Stimulated activated CD4-positive, alpha-beta T cell treated with anti-CD3 and anti-CD28 coated beads, Interleukin-2, amount 100 ng/mL, for 4 hours (primary cell): ENCODE measurements at places on chromosomes 11 and 22.

GRCh38 chr11:75389925-75390324, 9.4 kb upstream of the RPS3 start:
- DNase-seq, result no peak

GRCh38 chr11:8739309-8739793, 56.8 kb downstream of the RPL27A start:
- no peak for DNase-seq

DNA sequence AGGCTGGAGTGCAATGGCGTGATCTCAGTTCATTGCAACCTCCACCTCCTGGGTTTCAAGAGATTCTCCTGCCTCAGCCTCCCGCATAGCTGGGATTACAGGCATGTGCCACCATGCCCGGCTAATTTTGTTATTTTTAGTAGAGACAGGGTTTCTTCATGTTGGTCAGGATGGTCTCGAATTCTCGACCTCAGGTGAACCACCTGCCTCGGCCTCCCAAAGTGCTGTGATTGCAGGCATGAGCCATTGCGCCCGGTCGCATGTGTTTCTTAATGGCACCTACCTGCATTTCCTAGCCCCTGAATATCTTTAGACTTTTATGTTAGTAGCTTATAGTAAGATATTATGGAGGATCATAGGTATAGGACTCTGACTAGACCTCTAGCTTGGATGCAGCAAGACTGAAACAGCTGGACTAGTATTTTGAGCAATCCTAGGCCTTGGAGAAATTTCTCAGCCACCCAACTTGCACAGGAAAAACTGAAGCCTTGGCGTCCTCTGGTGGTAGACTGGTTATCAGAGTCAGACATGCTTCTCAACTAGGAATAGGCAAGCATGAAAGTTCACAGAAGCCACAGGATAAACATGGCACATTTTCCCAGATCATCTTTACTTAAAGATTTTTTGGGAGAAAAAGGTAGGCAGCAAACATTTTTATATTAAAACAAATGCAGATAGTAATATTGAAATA, 22.7 kb upstream of the C1QTNF4 start:
- DNase-seq, result no peak

GRCh38 chr22:39765661-39766060, 127.9 kb downstream of the ENTHD1 start:
- no peak for DNase-seq

- DNase-seq, result no peak
These were observed 1075.9 kb downstream of the BRD1 start for GRCh38 chr22:48751539-48752437.

- no peak for DNase-seq
These were observed 73.2 kb downstream of the KIAA1671 start for GRCh38 chr22:25025491-25026400.

DNA sequence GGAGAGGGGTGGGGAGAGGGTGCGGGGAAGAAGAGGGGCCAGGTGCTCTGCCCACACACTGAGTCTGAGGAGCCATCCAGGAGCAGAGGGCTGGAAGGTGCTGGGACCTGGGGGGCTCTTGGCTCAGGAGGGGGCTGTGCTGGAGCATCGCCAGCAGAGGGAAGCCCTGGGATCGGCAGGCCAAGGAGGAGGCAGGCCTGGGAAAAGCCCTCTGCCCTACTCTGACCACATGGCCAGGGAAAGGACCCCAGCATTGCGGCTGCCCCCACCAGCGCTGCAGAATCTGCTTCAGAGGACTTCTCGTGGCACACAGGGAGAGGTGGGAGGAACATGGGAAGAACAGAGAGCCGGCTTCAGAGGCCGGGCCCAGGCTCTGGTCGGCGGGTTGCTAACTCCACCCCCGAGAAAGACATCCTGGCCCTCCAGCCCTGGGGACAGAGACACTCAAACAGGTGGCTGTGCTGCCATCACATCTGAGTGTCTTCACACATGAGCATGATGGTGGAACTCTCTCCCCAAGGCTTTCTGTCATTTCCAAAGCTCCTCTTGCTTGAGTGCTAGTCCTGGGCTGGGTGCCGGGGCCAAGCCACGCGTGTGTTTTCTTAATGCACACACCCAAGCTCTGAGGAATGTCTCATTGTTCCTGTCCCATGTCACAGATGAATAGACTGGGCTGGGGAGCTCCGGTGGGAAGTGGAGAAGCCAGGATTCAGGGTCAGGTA, 1378.0 kb downstream of the BRD1 start:
- DNase-seq, result no peak

GRCh38 chr11:82606738-82607137, 126.9 kb downstream of the FAM181B start:
- DNase-seq, result no peak

DNA sequence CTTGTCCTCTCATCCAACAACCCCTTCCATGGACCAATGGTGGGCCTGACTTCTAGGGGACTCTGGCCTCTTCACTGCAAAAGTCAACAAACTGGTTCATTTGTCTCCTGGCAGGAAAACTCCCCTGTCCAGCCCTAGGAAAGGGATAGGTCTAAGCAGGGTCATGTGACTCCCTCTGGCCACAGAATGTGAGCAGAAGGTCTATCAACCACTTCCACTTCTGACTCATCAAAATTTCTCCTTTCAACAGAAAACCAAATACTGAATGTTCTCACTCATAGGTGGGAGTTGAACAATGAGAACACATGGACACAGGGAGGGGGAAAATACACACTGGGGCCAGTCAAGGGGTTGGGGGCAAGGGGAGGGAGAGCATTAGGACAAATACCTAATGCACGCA, 1.3 kb upstream of the ISX start:
- no peak for DNase-seq

GRCh38 chr22:43990044-43990443, 34.1 kb upstream of the PARVB start:
- no peak for DNase-seq

DNA sequence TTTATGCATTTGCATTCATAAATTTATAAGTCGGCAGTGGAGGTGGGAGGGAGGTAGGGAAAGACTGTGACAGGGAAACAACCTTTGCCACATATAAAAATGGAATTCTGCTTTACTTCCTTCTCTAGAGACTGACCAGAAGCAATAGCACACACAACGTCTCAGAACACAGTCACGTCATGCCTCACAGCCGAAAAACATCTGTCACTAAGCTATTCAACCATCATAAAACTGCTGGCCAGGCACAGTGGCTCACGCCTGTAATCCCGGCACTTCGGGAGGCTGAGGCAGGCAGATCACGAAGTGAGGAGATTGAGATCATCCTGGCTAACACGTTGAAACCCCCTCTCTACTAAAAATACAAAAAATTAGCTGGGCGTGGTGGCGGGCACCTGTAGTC, 101.0 kb upstream of the CHRM4 start:
- DNase-seq, result no peak

DNA sequence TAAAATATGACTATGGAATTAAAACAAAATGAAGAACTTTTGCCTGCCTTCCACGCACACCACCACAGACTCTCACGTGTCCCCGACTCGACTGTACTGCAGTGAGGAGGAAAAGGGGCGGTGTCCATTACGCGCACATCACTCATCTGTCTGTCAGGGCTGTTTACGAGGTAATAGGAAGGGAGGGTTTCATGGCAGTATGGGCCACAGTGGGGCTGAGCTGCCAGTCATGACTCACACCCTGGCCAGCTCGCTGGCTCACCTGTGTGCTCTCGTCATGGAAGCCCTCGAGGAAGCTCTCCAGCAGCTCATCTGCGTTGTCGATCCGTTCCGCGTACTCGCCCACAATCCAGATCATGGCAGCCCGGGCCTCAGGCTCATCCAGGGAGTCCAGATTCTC, 33.5 kb upstream of the RASL10A start:
- DNase-seq, result no peak

DNA sequence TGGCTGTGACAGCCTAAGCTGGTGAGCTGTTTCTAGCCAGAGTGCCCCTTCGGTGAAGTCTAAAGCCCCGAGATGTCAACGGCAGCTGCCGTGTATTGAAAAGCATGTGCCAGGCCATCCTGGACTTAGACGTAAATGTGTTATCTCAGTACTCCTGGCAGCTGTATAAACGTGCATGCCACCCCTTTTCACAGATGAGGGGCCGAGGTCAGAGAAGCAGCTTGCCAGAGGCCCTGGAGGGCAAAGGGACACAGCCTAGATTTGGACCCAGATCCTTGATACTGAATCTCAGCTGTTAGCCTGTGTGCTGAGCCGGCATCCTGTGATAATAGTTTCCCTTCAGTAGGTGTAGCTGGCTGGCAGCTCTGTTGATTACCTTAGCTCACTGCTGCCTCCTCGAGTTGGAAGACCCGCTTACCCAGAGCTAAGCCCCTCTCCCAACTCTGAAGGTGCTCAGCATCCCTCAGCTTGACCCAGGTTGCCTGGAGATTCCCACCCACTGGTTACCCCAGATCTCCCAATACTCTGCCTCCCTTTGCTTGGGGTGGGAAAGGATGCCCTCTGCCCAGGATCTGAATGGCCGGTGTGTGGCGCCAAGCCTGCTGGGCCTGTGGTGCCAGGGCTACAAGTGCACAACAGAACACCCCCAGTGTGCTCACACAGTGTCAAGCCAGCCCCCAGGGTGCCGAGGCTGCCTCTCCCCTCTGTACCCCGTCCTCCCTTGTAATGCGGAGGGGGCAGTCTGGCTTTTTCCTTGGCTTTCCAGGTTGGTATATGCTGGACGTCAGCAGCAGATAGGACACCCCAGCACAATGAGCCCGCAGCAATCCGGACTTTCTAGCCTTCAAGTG, 59.8 kb upstream of the WNT7B start:
- peak; percentile 45 for DNase-seq

- DNase-seq, result no peak
These were observed 76.4 kb upstream of the NNMT start for GRCh38 chr11:114219559-114220349.

GRCh38 chr11:8793114-8793777, 110.7 kb downstream of the RPL27A start:
- no peak for DNase-seq

DNA sequence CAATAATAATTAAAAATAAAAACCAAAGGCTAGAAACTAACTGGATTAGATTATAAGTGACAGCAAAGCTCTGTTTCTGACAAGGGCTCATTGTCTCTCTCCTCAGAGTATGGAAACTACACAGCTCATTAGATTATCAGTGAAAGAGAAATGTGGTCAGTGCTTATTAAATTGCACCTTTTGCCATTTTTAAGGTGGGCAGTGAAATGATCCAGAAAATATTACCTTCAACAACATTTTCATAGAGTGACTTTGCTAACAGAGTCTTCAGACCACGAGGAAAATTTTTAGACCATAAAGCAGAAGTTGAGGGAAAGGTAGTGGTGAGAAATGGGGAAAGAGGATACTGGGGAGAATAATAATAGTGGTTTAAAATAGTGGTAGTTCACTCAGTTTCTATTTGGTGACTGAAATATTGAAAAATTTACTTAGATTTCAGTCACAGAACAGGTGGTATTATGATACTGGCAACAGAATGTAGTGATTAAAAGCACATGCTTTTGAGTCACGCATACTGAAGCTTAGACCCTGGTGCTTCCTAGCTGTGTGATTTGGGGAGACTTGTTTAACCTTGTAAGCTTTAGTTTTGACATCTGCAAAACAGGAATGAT, 684.0 kb upstream of the CCDC90B start:
- no peak for DNase-seq

DNA sequence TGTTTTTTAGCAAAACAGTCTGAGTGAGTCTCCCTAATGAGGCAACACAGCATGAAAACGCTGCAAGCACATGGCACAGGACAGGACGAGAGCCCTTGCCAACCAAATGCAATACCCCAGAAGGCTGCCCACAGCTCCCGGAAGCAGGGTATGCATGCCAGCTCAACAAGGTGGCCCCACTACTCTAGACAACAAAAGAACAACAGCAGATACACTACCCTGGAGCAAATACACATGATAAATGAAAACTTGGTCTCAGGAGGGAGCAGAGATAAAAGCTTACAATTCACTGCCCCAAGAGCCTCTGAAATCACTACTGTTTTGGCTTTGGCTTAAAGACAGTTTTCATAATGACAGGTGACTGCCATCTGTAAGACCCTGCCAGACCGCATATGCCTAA, 785.4 kb upstream of the API5 start:
- no peak for DNase-seq

DNA sequence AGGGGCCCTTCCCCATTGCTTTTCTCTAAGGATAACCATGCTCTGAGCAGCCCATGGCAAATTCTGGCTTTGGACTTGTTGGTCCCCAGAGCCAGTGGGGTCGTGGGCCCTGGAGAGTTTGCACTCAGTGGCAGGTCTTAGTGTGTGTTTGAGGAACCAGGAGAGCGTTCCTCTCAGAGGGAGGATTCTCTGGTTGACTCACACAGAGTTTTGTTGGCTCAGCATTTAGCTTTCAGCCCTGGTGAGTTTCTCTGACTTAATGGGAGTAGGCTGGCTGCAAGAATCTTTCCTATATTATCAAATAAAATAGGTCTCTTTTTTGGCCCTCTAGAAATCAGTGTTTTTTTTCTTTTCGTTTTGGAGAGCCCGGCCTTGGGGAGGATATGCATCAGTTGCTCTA, 20.9 kb downstream of the ST14 start:
- DNase-seq, result no peak

GRCh38 chr11:71334191-71334590, 81.8 kb upstream of the SHANK2 start:
- no peak for DNase-seq

GRCh38 chr11:7467652-7468051, 17.7 kb upstream of the OLFML1 start:
- no peak for DNase-seq

DNA sequence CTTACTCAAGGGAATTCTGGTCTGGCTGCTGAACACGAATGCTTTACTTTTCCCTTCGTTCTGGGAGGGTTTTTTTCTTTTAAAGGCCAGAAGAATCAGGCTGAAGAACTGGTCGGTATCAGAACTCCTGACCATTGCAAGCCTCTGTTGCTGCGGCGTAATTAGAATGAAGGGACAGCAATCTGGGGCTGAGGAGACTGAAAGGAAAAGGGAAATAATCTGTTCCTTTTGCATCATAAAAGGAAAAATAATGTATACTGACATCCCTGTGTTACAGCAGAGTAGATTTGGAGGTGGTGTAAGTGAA, 670 bp downstream of the SC5D start:
- DNase-seq, result no peak

DNA sequence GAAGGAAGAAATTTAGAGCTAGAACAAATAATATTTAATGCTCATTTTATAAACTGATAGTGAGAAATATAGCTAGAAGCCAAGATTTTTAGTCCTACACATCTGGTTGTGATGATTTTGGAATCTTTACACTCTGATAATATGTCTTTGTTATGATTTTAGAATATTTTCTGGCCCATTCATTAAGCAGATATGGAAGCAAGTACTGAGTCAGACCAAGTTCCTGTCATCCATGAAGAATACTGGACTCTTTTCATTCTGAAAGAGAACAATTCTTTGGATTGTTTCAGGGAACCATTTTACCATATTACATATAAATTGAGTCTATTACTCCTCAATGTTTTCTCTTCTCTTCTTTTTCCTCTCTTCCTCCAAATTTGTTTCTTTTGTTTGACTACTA, 227.4 kb downstream of the TMEM135 start:
- no peak for DNase-seq
